ENCODE measurements at places on chromosomes 7 and 10.

GRCh38 chr7:26863518-26864308 lies 677 bp downstream of the SKAP2 start:
- no peak for DNase-seq

- DNase-seq = no peak
These were observed 305.8 kb downstream of the PLXNA4 start for GRCh38 chr7:132270517-132270916.

- DNase-seq = no peak
These were observed 77.9 kb upstream of the PFKP start for GRCh38 chr10:2989292-2989947.

GRCh38 chr7:47940088-47941013 lies 7.9 kb downstream of the PKD1L1 start:
- no peak for DNase-seq

- DNase-seq = no peak
These were observed 75.3 kb downstream of the POLL start for GRCh38 chr10:101512738-101513137.

- DNase-seq = no peak
These were observed 334.3 kb downstream of the ADK start for GRCh38 chr10:74485283-74485682.

GRCh38 chr7:148276314-148277041 lies 314.1 kb upstream of the C7orf33 start:
- DNase-seq = no peak

DNA sequence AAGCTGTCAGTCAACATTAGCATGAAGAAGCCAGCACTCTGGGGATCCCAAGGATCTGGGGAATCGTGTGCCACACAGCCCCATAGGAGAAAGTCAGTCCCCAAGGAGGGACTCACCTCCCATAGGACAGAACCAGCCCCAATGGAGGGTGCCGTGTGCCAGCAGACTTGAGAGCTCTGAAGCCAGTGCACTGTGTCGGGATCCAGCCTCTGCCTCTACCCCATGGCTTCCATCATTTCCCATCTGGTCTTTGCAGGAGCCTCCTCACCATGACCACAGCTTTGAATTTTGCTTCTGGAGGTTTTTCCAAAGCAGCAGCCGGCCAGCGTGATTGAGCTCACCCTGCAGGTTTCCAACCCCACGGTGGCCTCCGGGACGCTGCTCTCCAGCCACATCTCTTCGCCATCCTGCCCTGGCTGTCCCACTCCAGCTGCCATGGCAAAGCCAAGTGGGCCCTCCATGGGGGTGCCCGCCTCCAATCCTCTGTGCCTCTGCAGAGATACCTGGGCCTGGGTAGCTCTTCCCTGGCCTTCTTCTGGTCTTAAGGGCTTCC lies 171.8 kb upstream of the SHH start:
- DNase-seq = no peak
